ENCODE measurements at places on chromosomes 1 and 21.

- no peak for DNase-seq
These were observed 29.6 kb downstream of the RUNX3 start for GRCh38 chr1:24900486-24900849.

DNA sequence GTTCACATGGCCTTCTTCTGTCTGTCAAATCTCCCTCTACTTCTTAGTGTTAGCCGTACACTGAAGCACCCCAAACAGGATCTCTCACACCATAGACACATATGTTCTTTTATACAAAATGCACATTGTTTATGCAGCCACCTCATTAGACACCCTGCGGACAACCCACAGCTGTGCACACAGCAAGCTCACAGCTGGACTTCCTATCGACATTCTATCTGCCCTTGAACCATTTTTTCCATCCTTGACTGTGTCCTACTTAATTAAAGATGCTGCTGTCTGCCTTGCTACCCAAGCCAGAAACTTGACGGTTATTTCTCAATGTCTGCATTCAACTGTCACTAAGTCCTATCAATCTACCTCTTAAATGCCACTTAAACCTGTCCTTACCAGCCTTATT, 3.2 kb upstream of the ZBTB21 start:
- DNase-seq: no peak

- no peak for DNase-seq
These were observed 8.2 kb downstream of the ZSWIM5 start for GRCh38 chr1:45198185-45198584.

DNA sequence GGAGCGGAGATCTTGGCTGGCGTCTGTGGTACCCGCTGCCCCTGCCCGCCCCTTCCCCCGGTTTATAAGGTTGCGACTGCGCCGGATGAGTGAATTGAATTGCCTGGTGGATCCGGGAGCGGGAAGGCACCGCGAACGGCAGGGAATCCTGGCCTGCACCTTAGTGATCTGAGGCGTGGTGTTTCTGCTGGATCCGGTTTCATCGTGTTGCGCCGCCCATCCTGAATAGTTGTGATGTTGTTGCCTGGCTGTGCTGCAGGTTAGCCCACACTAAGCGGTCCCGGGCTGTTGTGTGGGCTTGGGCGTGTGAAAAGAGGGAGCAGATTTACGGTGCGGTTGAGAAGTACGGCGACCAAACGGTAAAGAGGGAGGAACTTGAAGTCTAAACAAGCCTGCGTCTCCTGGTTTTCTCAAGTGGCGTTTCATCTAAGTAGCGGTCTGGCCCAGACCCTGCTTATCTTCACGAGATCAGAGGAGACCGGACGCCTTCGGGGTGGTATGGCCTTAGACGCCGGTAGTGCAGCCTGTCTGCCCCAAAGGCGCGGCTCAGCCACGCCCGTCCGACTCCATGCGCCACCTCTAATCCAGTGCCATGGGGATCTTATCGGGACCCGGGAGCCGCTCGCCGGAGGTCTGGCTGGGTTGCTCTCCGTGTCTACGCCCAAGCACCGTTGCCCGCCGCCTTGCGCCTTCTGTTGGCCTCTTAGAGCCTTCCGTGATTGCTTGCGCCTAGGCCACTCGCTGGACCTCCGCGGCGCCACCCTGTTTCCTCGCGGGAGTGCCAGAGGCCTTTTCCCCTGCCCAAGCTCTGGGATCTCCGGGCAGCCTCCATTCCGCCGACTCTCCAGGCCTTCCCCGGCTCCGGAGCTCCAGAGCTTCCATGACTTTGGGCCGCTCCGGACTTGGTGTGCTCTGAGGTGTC, 87.5 kb upstream of the RHOU start:
- no peak for DNase-seq

DNA sequence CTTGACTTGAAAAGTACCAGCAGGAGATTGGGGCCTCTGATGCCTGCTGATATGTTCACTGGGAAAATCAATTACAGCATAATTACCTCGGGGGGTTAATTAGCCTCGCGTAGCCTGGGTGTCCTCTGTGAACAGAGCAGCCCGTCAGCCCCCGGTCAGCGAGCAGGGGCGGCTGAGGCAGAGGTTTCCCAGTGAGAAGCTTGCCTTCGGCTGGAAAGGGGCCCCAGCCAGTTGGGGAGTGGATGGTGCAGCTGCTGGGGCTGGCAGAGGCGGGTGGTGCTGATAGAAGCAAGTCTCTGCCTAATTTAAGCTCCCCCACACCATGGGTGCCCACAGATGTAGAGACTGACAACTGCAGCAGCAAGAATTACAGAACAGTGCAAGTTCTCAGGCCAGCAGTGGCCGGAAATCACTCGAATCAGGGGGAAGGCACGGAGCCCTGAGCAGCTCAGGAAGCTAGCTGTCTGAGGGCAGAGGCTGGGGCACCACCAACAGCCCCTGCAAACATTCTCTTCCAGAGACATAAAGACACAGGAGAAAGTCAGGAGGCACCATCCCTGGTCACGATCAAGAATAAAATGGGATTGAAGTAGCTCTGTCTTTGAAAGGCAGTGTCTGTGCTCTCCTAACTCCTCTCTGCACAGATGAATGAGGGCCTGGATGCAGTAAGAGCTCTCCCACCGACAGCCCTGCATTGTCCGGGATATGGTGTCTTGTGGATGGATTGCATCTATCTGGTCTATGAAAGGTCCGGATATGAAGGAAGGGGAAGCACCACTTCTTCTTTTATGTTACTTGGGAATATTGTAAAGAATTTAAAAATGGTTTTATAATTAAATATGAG, 166.5 kb upstream of the CD34 start:
- no peak for DNase-seq

DNA sequence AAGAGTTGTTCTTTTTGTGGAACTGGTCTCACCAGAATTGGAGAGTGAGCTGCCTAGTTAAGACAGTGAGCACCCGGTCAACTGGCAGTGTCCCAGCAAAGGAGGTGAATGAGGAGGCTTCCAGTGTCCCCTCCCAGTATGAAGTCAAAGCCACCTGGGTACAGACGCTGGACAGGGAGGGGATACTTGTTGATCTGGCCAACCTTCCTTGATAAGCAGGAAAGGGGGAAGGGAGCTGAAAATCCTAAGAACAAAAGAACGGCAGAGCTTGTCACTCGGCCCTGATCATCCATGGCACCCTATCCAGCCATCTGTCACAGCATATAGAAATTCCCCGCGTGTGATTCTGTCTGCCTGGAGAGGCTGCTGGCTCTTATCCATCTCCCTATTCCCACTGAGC, 91.5 kb downstream of the SSBP3 start:
- DNase-seq: no peak

DNA sequence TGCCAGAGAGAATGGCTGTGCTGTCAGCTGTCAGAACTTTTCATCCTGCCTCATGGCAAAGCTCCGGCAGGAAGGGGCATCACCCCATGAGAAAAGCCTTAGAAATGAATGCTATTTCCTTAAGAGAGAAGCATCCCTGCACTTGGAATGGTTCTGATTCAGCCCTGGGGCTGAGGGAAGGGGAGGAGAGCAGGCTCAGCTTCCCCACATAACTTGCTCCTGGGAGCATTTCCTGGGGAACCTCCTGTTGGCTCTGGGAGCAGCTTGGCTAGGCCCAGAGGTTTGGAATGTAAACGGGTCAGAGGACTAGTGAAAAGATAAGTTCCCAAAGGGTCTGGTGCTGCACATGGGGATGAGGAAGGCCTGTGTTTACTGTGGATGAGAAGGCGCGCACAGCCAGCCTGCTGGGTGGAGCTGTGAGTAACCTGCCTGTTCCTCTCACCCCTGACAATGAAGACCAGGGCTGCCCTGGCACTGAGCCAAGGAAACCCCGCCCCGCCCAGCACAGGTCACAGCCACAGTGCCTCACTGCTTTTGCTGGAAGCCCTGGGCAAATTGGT, 5.0 kb downstream of the PRELP start:
- DNase-seq: peak; percentile 29

Data from activated T-cell treated with anti-CD3 and anti-CD28 coated beads for 48 hours (primary cell).